ENCODE measurements at places on chromosomes 16 and 17.

DNA sequence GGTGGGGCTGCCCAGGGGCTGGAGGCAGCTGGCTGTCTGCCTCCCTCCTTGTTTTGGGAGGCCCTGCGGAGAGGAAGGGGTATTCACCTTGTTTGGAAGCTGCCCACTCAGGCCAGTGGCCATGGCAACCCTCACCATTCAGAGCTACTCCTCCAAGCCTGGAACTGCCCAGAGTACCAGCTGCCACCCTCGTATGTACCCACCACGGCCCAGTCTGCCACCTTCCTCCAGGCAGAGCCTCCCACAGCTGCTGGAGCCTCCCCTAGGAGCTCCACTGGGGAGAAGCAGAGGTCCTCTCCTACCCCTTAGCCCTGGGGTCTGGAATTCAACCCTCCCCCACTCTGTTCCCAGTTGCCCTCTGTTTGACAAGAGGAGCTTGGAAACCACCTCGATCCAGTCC is 90.7 kb downstream of the AXIN2 start:
- DNase-seq: no peak

GRCh38 chr17:6910987-6911603 is 79.6 kb upstream of the TEKT1 start:
- peak; percentile 51 for DNase-seq

GRCh38 chr17:17109256-17109655 is 67.0 kb downstream of the MPRIP start:
- no peak for DNase-seq

DNA sequence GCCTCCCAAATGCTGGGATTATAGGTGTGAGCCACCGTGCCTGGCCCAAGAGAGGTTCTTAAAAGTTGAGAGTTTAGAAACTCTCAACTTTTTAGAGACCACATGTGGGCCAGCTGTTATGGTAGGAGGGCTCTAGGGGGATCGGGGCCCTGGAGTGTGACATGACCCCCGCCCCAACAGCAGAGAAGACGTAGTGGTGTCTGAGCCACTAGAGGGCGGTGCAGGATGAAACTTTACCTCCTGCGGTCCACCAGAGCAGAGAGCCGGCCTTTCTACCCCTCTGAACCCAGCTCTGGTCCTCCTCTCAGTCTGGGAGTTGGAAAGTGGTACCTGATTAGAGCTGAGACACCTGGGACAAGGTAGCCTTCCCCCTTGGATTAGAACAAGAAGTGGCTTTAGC is 7.4 kb downstream of the CDK5RAP3 start:
- DNase-seq: peak; percentile 63

DNA sequence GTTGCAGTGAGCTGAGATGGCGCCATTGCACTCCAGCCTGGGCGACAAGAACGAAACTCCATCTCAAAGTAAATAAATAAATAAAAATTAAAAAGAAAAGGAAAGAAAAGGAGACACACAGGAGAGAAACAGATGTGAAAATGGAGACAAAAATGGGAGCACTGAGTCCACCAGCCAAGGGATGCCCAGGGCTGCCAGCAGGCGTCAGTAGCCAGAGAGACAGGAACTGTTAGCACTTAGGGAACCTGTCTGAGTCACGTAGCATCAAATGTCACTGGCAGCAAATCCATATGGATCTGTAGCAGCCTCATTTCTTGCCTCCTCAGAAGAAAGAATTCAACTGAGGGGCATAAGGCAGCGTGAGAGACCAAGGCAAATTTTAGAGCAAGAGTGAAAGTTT is 79.7 kb downstream of the CYLD start:
- no peak for DNase-seq

GRCh38 chr17:78357177-78357586 is 2.7 kb downstream of the SOCS3 start:
- peak; percentile 79 for DNase-seq

DNA sequence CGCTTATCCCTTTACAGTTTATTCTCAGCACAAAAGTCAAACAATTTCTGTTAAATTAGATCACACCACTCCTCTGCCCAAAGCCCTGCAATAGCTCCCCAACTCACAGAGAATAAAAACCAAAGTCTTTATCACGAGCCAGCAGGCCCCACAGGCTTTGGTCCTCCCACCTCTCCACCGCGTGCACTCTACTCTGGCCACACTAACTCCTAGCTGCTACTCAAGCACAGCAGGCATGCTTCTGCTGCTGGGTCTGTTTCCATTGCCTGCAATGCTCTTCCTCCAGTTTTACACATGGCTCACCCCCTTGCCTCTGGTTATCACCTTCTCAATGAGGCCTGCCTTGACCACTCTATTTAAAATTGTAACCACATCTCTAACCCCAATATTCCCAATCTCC is 27.6 kb downstream of the HELZ start:
- DNase-seq: no peak

DNA sequence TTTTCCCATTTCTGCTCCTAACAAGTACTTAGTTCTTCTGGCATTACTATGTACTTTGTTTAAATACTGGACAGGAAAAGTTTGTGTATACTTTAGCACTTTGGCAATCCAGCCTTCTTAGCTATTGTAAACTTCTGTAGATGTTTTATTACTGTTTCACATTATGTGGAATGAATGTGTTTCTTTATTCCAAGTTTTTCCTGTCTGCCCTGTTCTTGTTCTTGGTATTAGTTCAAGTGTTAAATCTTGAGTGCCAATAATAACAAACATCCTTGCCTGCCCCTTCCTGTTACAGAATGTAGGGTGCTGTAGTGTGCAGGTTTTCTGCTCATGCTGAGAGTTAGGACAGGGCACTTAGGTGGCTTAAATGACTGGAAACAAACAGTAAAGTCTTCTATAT is 7.3 kb upstream of the CAPNS2 start:
- DNase-seq: peak; percentile 65

DNA sequence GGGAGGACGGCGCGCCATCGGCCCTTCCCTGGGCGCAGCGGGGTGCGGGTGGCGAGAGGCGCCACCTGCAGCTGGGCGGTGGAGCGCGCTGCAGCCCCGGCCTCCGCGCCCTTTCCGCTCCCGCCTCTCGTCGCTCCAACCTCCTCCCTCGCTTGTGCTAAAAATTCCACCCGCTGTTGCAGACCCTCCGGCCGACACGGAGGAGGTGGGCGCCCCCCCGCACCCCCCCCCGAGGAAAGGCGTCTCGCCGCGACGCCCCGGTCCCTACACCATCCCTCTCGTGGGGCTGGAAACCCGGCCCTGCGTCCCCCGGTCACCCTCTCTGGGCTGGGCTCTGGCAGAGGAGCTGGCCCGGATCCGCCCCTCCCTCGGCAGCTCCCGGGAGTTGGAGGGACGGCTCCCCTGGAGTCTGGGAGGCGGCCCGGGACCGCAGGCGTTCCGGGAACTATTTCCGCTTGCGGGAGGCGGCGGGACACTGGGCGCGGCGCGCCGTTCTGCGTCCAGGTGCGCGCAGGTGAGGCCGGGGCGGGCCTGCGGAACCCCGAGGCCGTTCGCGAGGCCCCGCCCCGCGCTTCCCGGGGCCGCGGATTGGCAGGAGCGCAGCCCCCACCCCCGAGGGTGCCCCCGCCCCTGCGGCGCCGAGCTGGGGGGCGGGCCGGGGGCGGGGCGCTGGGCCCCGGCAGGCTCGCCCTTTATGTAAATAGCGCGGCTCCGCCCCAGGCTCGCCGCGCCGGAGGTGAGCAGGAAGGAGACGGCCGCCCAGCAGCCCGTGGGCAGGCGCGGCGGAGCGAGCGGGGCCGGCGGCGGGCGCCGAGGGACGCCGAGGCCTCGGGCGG is at the start of gene LLGL2:
Gene LLGL2, plus strand, starts transcription at position 728 of the 836 bp plus-strand sequence. CDS start 17,730 bp downstream, outside the sequence.
- peak; percentile 60 for DNase-seq

DNA sequence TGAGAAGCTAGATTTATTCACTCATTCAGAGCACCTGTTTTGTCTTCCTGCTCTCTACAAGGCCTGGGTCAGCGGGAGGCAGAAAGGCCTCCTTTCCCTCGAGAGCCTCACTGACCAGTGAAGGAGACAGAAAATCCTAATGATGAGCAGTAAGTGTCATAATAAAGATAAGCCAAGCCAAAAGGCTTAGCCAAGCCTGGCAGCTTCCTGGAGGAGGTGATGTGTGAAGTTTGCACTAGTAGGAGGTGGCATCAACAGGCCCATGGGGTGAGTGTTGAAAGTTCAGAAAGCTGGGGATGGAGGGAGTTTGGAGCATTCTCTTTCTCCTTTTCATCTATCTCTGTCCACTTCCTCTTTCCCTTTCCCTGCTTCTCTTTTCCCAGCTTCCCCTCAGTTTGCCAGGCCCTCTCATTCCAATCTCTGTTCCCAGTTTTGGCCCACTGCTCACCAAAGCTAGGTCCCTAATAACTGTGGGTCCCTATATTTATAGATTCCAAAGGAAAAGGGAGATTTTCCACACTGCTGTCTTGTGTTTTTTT is 16.5 kb upstream of the SPNS3 start:
- DNase-seq: no peak

DNA sequence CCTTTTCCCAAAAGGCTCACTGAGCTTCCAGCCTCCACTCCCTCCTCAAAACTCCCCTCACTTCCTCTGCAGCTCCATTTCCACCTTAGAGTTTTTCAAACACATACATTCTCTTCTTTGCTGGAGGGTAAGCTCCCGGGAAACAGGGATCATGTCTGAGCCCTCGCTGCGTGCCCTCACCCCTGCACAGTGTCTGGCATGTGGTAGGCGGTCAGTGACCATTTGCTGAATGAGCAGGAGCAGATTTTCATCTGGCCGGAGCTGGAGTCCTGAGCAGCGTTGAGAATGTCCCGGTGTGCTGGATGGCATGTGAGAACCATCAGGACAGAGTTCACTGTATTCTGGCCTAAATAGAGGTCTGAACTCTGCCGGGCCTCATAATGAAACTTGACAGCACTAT is 274.5 kb downstream of the GRIN2A start:
- DNase-seq: no peak

- DNase-seq: peak; percentile 57
Measured at GRCh38 chr17:60390925-60391470, 935 bp downstream of the USP32 start.

- no peak for DNase-seq
Measured at GRCh38 chr17:78725448-78726021, 56.5 kb downstream of the CYTH1 start.
